ENCODE measurements at places on chromosomes 4 and X. TPM values are rescaled to one million over a fixed set of nuclear protein-coding genes. Genes with fewer than 3 reads are reported as not detected.

DNA sequence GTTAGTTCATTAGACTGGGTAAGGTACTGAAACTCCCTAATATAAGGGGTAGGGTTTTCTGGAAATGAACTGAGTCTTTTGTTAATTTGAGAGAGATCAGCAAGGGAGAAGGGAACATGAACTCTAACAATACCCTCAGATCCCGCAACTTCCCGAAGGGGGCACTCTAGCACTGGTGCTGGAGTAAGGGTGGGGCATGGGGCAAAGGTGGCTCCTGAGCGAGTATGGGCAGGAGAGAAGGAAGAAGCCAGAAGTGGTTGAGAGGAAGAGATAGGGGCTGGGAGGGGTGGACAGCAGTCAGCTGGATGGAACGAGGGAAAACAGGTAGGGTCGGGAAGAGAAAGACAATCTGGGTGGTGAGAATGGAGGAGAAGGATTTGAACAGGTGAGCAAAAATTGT lies 183.2 kb upstream of the MAGEE2 start:
- no peak for DNase-seq
- H3K4me3 ChIP-seq, result no peak overlapping the region
- no peaks in the 10 kb centered on the region for H3K27me3 ChIP-seq
- H3K36me3 ChIP-seq, result no peaks in the 10 kb centered on the region

DNA sequence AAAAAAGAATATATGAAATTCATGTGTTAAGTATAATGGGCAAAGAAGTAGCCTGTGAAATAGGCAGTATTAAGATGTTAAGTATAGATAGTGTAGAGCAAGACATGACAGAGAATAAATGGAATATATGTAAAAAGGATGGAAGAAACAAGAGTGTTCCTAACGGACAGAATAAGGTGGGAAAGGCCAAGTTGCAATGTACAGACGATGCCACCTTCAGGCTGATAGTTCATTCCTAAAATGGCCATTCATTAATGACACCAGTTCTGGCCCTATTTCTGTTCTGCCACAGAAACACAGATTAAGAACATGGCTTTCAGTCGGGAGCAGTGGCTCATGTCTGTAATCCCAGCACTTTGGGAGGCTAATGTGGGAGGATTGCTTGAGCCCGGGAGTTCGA lies 4.4 kb upstream of the FAM184B start:
- no peak for DNase-seq
- H3K4me3 ChIP-seq, result no peak overlapping the region
- H3K27me3 ChIP-seq, result peaks cover 12% of the 10 kb centered on the region
- peaks cover 44% of the 10 kb centered on the region for H3K4me1 ChIP-seq
- H3K36me3 ChIP-seq, result peaks cover 6% of the 10 kb centered on the region

DNA sequence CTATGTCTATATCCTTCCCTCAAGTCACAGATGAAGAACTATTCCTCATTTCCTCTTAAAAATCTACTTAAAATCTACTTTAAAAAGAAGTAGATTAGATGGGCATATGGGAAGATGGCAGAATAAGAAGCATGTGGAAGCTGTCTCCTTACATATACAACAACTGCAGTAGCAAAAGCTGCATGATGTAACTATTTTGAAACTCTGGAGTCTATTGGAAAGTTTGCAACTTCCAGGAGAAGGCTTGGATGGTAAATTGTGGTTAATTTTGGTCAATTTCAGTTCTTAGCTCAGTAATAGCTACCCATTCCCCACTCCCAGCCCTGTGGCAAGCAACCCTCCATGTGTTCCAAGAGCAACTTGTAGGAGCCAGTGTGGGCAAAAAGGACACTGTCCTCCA lies 36.9 kb downstream of the MORC4 start:
- peaks cover 1% of the 10 kb centered on the region for H3K4me1 ChIP-seq
- H3K4me3 ChIP-seq, result no peak overlapping the region
- DNase-seq, result no peak

GRCh38 chr4:164440199-164440598 lies 313.7 kb upstream of the SMIM31 start:
- no peak overlapping the region for H3K4me3 ChIP-seq
- H3K4me1 ChIP-seq, result no peaks in the 10 kb centered on the region
- no peak for DNase-seq

Gene KCTD8
- total RNA-seq, result not detected

DNA sequence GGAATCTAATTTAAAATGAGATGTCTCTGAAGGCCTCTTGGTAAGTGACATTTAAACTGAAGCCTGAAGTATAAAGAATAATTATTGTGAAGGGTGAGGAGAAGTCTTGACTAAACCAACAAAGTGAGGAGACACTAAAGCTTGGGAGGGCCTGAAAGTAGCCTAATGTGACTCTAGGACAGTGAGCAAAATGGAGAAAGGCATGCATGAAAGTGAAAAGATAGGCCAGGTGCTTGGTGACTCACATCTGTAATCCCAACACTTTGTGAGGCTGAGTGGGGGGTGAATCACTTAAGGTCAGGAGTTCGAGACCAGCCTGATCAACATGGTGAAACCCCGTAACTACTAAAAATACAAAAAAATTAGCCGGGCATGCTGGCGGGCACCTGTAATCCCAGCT lies 46.9 kb upstream of the SMARCAD1 start:
- H3K4me1 ChIP-seq, result no peaks in the 10 kb centered on the region
- no peak overlapping the region for H3K4me3 ChIP-seq
- DNase-seq, result no peak
- no peak overlapping the region for H3K27ac ChIP-seq
- H3K36me3 ChIP-seq, result no peaks in the 10 kb centered on the region

DNA sequence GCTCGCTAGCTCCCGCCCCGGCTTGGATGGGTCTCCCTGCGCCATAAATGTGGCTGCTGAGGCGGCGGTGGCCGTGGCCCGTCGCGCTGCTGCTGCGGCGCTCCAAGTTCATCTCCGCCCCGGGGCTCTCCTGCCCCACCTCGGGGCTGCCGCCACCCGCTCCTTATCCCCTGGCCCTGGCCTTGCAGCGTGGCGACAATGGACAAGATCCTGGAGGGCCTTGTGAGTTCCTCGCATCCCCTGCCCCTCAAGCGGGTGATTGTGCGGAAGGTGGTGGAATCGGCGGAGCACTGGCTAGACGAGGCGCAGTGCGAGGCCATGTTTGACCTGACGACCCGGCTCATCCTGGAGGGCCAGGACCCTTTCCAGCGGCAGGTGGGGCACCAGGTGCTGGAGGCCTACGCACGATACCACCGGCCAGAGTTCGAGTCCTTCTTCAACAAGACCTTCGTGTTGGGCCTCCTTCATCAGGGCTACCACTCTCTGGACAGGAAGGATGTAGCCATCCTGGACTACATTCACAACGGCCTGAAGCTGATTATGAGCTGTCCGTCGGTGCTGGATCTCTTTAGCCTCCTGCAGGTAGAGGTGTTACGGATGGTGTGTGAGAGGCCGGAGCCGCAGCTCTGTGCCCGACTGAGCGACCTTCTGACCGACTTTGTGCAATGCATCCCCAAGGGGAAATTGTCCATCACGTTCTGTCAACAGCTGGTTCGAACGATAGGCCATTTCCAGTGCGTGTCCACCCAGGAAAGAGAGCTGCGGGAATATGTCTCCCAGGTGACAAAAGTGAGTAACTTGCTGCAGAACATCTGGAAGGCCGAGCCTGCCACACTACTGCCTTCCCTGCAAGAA lies 763 bp downstream of the USP38 start:
- H3K27ac ChIP-seq, result peak overlapping the region; percentile 95
- H3K4me1 ChIP-seq, result peaks cover 47% of the 10 kb centered on the region
- no peak for DNase-seq
- peaks cover 46% of the 10 kb centered on the region for H3K36me3 ChIP-seq
- no peaks in the 10 kb centered on the region for H3K27me3 ChIP-seq
- peak overlapping the region; percentile 91 for H3K4me3 ChIP-seq

DNA sequence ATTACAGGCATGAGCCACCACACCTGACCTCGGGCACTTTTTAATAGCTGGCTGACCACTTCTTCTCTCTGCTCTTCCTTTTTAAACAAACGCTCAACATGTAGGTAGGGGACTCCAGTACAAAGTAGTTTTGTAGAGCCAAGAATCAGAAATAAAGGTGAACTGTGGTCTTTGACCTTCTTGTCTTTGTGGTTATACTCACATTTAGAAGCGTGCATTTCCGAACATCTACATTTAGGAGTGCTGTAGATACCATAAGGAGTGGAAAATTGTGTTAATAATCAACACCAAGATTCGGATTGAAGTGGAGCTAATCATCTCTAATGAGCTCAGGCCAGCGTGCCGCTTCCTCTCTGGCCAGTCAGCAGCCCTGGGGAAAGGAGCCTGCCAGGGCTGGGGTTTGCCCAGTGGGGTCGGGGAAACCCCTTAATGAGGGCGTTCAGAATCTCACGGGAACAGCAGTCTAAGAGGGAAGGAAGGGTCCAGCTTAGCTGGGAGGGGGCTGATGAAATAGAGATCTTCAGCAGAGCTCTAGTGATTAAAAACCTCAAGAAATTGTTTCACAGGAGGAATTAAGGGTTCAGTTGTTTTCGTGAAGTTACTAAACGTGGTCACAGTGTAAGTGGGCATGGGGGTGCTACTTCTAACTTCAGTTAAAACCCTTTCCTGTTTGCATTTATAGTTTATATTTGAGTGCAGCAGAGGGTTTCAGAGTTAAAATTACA lies 81.2 kb downstream of the GAB1 start:
- H3K27me3 ChIP-seq, result no peaks in the 10 kb centered on the region
- peaks cover 8% of the 10 kb centered on the region for H3K4me1 ChIP-seq
- no peak overlapping the region for H3K27ac ChIP-seq

GRCh38 chrX:39258331-39258730 lies 457.1 kb downstream of the MID1IP1 start:
- no peaks in the 10 kb centered on the region for H3K36me3 ChIP-seq
- H3K4me1 ChIP-seq, result peaks cover 12% of the 10 kb centered on the region
- H3K4me3 ChIP-seq, result no peak overlapping the region
- no peaks in the 10 kb centered on the region for H3K27me3 ChIP-seq

- no peaks in the 10 kb centered on the region for H3K4me1 ChIP-seq
- DNase-seq, result no peak
- H3K4me3 ChIP-seq, result no peak overlapping the region
- H3K36me3 ChIP-seq, result no peaks in the 10 kb centered on the region
Observed at GRCh38 chrX:76439188-76439587, 11.7 kb downstream of the MAGEE1 start.

- no peaks in the 10 kb centered on the region for H3K36me3 ChIP-seq
- H3K27ac ChIP-seq, result no peak overlapping the region
- H3K27me3 ChIP-seq, result peaks cover 8% of the 10 kb centered on the region
- H3K4me1 ChIP-seq, result peaks cover 7% of the 10 kb centered on the region
Observed at GRCh38 chr4:138861135-138861534, 154.4 kb upstream of the NOCT start.

DNA sequence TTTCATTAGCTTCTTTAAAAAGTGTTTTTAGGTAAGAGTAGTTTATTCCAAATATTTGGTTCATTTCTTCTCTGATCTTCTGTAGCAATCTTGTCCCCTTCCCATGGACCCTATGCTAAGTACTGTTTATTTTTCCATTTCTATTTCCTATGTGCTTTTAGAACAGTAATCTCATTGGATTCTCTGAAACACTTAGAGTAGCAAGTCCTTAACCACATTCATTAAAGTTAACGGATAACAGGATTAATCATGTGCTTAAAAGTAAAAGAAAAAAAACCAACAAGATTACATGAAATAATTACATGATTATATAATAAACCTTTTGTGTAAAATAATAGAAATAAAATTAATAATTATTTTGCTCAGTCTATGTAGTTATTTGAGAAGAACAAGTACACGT lies 929.7 kb downstream of the C4orf33 start:
- no peak overlapping the region for H3K27ac ChIP-seq
- H3K4me3 ChIP-seq, result no peak overlapping the region
- H3K27me3 ChIP-seq, result peaks cover 2% of the 10 kb centered on the region
- H3K36me3 ChIP-seq, result no peaks in the 10 kb centered on the region
- H3K4me1 ChIP-seq, result no peaks in the 10 kb centered on the region
- no peak for DNase-seq

GRCh38 chrX:141958675-141959074 lies 55.0 kb downstream of the MAGEC1 start:
- no peaks in the 10 kb centered on the region for H3K4me1 ChIP-seq
- H3K27ac ChIP-seq, result no peak overlapping the region
- no peak for DNase-seq
- H3K36me3 ChIP-seq, result no peaks in the 10 kb centered on the region

Gene CTSO
- 2.8 TPM for total RNA-seq

- no peak overlapping the region for H3K27ac ChIP-seq
- no peaks in the 10 kb centered on the region for H3K36me3 ChIP-seq
- no peaks in the 10 kb centered on the region for H3K27me3 ChIP-seq
Observed at GRCh38 chrX:26466387-26466786, 250.4 kb downstream of the MAGEB5 start.

GRCh38 chr4:98381306-98381705 lies 120.1 kb downstream of the RAP1GDS1 start:
- H3K4me3 ChIP-seq, result no peak overlapping the region
- peaks cover 31% of the 10 kb centered on the region for H3K4me1 ChIP-seq
- H3K27me3 ChIP-seq, result no peaks in the 10 kb centered on the region
- no peaks in the 10 kb centered on the region for H3K36me3 ChIP-seq

- H3K27ac ChIP-seq, result no peak overlapping the region
- peaks cover 27% of the 10 kb centered on the region for H3K4me1 ChIP-seq
- DNase-seq, result no peak
- H3K36me3 ChIP-seq, result no peaks in the 10 kb centered on the region
Observed at GRCh38 chr4:99653916-99654315, 3.7 kb downstream of the C4orf54 start.

GRCh38 chr4:85725721-85726170 lies 250.8 kb downstream of the ARHGAP24 start:
- H3K36me3 ChIP-seq, result no peaks in the 10 kb centered on the region
- H3K27ac ChIP-seq, result no peak overlapping the region
- H3K4me3 ChIP-seq, result no peak overlapping the region
- no peaks in the 10 kb centered on the region for H3K27me3 ChIP-seq
- peaks cover 10% of the 10 kb centered on the region for H3K4me1 ChIP-seq
- DNase-seq, result no peak

- no peak overlapping the region for H3K27ac ChIP-seq
- DNase-seq, result no peak
- peaks cover 3% of the 10 kb centered on the region for H3K27me3 ChIP-seq
Observed at GRCh38 chrX:1853916-1854315, 239.1 kb downstream of the ASMT start.

GRCh38 chr4:91840359-91840758 lies 463.4 kb upstream of the GRID2 start:
- H3K27me3 ChIP-seq, result no peaks in the 10 kb centered on the region
- DNase-seq, result no peak
- H3K27ac ChIP-seq, result no peak overlapping the region
- H3K4me3 ChIP-seq, result no peak overlapping the region
- no peaks in the 10 kb centered on the region for H3K36me3 ChIP-seq

Gene AIMP1
- total RNA-seq, result 61.6 TPM

Gene PCDH19
- 0.03 TPM for total RNA-seq

Gene FAM184B
- not detected for total RNA-seq

GRCh38 chr4:105474099-105474518 lies 247 bp upstream of the PPA2 start:
- peaks cover 38% of the 10 kb centered on the region for H3K4me1 ChIP-seq
- peak; percentile 72 for DNase-seq
- H3K27ac ChIP-seq, result peak overlapping the region; percentile 99
- H3K4me3 ChIP-seq, result peak overlapping the region; percentile 99
- no peaks in the 10 kb centered on the region for H3K36me3 ChIP-seq

Gene UGT8
- total RNA-seq, result not detected

- no peaks in the 10 kb centered on the region for H3K27me3 ChIP-seq
- H3K36me3 ChIP-seq, result no peaks in the 10 kb centered on the region
- H3K27ac ChIP-seq, result no peak overlapping the region
- peaks cover 47% of the 10 kb centered on the region for H3K4me1 ChIP-seq
Observed at GRCh38 chrX:115234461-115234860, 565 bp upstream of the LRCH2 start.

- peaks cover 1% of the 10 kb centered on the region for H3K27me3 ChIP-seq
- no peak overlapping the region for H3K4me3 ChIP-seq
- no peaks in the 10 kb centered on the region for H3K4me1 ChIP-seq
Observed at GRCh38 chrX:20412871-20413486, 146.3 kb upstream of the RPS6KA3 start.

Measured in HFFc6 (cell line).